Stromal cell of bone marrow (primary cell): ENCODE measurements at places on chromosomes 4 and X.

- no peak for DNase-seq
Observed at GRCh38 chr4:28369499-28369898, 1508.9 kb downstream of the STIM2 start.

GRCh38 chr4:8207314-8207713 is 8.2 kb downstream of the SH3TC1 start:
- no peak for DNase-seq

GRCh38 chrX:618761-619450 is 11.7 kb upstream of the SHOX start:
- no peak for DNase-seq

DNA sequence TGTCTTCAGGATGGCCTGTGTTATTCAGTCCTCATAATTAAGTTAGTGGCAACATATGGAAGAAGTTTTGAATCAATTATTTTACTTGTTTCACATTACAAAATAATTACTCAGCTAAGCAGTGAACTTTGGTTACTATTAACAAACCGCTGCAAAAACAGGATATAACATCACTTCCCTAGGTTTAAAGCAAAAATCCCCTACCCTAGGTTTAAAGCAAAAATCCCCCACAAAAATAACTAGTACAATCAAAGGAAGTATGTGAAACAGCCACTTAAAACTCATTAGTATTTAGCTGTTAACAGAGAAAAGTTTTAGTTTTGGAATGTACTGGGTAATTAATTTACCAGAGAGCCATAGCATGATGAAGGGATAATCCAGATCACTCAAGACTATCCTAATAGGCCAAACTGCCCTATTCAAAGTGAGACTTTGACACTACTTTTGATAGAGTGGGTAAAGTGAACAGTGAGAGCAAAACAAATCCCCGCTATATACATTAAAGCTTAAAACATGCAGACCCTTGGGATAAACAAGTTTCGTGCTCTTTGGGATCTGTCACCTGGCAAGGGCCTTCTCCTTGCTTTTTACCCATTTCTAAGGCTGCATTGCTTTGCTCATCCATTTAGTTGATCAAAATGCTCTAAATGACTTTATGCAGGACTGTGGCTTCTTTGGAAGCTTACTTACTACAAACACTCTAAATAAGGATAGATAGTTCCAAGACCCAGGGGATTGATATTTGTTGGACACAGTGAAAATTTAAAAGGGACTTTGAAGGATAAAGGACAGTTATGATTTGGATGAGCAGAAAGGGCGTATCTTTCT is 36.4 kb upstream of the GPR174 start:
- DNase-seq = no peak
